ENCODE measurements at places on chromosomes 2 and 18.

DNA sequence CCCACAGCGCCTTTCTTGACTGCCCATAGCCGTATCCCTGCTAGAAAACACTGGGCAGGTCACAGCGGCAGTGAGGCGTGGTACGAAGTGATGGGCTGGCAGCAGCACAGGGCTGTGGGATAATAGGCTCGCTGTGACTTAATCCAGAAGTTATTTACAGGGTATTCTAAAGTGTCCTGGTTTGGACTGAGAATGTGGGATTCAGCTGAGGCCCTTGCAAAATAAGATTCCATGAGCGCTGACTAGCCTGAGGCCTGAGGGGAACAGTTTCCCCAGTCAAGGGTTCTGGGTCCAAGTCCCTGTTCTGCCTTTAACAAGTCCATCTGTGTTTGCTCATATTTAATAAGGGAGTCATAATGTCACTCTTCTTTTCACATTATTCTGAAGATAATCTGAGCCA lies 34.6 kb downstream of the SETBP1 start:
- DNase-seq, result no peak

GRCh38 chr18:54004828-54005227 lies 219.6 kb downstream of the MBD2 start:
- no peak for DNase-seq

- DNase-seq, result no peak
These were observed 219.0 kb downstream of the SH3BP4 start for GRCh38 chr2:235170536-235171521.

DNA sequence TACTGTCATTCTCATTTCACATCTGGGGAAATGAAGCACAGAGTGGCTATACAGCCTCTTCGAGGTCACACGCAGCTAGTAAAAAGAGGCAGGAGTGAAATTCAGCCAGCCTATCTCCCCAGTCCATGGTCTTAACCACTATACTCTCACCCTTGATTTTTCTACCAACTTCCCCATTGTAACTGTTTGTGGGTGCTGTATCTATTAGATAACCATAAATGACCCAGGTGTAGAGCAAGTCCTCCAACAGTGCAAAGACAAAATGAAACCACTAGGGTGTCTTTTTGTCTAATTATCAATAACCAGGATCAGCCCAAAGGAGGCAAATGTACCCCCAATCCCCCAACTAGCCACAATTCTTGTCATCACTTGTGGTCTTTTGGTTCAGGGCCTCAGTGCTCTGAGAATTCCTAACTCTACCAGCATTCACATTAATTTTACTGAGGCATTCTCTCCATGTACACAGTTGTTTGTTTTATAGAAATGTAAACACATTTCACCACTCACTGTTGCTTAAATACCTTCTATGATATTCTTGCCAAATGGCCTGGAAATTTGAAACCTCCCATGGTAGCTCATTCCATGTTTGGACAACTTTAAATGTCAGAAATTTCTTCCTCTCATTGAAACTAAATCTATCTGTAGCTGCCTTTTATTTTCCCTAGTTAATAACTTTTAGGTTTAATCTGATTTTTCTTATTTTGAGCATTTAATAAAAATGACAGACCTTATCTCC lies 58.7 kb downstream of the SLC40A1 start:
- no peak for DNase-seq

DNA sequence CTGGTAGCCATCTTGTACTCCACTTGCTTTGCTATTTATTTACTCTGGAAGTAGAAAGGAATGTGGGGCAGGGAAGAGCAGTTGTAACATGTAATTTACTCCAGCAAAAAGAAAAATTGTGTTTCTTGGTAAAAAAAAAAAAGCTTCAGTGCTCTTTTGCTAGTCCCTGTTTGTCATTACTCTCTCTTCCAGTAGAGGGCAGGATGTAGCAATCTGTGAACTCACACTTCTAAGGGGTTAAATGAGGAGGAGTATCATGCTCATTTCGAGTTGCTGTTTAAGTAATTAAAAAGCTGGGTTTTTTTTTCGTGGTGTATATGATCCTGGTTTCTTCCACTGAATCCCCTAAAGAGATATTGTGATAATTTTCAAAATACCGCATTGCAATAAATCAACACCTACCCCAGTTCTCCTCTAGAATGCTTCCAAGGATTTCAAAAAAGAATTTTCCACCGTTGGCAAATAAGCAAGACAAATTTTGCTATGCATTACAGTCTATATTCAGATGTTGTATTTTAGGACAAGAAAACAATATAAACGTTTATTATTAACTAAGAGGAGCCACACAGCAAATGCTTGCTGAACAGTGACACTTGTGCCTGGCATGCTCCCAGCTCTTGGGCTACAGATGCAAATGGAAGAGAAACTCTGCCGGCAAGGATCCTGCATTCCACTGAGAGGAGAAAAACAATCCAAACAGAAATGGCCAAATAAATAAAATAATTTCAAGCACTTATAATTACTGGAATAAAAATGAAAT lies 261.6 kb downstream of the ASXL3 start:
- no peak for DNase-seq

GRCh38 chr2:10305254-10305635 lies 2.5 kb downstream of the HPCAL1 start:
- DNase-seq, result peak; percentile 56

GRCh38 chr2:74384051-74384450 lies 3.9 kb upstream of the DCTN1 start:
- DNase-seq, result no peak

- no peak for DNase-seq
These were observed 3.2 kb downstream of the CNNM3 start for GRCh38 chr2:96819128-96819875.

GRCh38 chr2:144559242-144559641 lies 39.3 kb upstream of the ZEB2 start:
- no peak for DNase-seq

GRCh38 chr2:120469426-120469825 lies 123.5 kb downstream of the INHBB start:
- no peak for DNase-seq

DNA sequence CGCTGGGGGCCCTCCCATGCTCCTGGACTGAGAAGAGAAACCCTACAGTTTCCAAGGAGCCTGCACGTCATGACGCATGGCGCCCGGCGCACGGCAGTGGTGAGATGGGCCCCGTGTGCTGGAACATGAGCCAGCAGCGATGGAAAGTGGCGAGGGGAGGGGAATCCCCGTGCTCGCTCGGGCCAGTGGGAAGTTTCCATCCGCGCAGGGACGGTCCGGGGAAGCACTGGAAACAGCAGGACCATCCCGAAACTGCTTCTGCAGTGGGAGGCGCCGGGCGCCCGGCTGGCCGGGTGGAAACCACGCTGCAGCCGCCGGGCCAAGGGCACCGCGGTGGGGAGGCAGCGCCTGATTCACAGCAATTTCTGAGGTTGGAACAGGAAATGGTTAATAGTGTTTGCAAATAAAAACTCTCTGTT lies 4.9 kb upstream of the PDCD1 start:
- peak; percentile 55 for DNase-seq

DNA sequence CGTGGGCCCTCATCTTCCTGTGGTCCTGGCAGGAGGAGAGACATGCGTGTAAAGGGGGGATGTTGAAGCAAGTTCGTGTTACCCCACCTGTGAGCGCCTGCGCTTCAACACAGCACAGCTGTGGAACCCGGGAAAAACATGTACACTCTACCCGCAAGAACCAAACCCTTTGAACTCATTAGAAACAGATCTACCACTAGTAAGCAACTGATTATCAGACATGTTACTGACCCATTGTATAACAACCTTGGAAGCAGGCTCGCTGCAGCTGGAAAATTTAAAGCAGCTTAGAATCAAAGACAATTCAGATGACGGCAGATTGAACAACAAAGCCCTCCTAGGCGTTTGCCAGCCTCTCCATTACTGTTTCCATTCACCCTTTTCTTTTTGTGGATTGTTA lies 771.7 kb upstream of the SALL3 start:
- no peak for DNase-seq

DNA sequence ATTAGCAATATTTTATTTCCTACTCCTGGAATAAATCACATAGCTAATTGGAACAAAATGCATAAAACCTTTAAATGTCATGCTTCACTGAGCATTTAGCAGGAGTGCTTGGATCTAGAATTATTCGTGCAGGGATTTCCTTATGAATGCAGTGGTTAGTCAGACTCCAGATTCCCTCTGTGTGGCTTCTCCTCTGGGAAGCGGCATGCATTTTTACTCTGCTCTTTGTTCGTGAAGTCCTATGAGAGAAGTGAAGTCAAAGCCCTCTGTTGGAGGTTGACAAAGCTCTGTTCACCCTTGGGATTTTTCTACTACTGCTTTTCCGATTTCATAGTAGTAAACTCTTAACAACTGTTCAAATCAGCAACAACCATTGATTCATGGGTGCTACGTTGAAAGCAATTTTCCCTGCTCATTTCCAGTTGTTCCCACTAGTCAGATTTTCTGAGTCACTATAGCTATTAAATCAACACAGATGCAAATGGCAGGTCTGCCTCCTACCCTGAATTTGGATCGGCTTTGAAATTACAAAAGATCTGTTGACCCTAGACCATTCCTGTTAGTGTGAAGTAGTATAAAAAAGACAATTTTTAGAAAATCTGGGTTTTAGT lies 461.7 kb downstream of the STK39 start:
- no peak for DNase-seq

- DNase-seq, result no peak
These were observed 888.4 kb downstream of the TSN start for GRCh38 chr2:122643725-122644329.

- DNase-seq, result no peak
These were observed 270.4 kb downstream of the FIGN start for GRCh38 chr2:163465440-163465839.

GRCh38 chr18:9771977-9772660 lies 64.0 kb downstream of the RAB31 start:
- DNase-seq, result no peak

- no peak for DNase-seq
These were observed 3.7 kb downstream of the SMC6 start for GRCh38 chr2:17749753-17750438.

- peak; percentile 82 for DNase-seq
These were observed 2.7 kb downstream of the STK16 start for GRCh38 chr2:219247678-219248642.

DNA sequence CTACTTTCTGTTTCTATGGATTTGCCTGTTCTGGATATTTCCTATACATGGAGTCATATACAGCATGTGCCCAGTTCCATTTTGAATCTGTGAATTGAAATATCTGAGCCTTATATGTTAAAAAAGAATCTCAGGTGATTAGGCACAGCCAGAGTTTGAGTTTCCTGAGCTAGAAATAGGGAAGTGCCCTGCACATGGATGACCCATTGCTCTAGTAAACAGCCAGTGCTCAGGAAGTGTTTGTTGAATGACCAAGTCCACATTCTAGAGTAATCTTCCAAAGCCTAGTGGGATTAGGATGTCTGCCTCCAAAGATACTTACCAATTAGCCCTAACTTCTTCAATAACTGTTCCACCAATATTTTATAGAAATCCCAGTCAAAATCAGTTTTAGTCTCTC lies 165.8 kb downstream of the SETBP1 start:
- DNase-seq, result no peak

GRCh38 chr2:98121149-98121548 lies 34.2 kb downstream of the VWA3B start:
- no peak for DNase-seq

DNA sequence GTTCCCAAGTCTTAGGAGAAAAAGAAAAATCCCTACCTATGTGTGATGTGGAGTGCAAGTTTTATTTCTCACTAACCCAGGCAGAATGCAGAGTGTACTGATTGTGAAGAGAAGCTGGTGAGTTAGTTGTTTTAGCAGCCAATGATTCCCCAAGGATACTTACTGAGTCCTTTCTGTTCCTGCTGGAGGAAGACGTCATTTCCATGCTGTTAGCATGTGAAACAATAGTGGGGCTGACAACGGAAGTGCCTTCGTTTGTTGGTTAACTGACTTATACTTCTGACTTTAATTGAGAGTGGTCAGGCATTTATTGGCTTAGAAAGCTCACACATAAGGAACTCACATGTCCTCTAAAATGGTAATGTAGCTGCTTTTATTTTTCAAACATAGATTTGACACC lies 180.6 kb downstream of the MC4R start:
- DNase-seq, result no peak

- DNase-seq, result no peak
These were observed 27.7 kb downstream of the SMAD7 start for GRCh38 chr18:48922801-48923730.

- no peak for DNase-seq
These were observed 63.8 kb upstream of the BZW1 start for GRCh38 chr2:200747668-200748618.

DNA sequence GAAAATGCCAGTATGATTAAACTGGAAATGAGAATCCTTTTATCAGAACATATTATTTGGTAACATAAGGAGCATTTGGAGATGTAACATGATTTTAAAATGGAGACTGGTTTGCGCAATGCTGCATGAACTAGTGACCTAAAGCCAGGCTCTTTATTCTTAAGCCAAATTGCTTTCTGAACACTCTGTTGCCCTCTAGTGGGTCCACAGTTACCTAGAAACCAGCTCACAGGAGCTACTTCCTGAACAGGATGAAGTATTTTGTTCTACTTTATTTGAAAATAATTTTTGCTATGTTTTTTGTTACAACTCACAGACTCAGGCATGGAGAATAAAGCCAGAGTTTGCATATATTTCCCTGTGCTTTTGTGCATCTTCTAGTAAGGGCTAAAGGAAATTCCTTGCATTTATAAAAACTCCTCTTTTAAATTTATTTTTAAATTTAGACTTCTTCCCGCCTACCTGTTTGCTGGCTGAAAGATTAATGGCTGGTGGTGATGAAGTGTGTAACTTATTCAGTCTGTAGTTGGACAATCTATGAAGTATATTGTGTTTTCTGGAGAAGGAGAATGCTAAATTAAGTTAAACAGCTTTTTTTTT lies 146.7 kb downstream of the PARD3B start:
- DNase-seq, result peak; percentile 28

GRCh38 chr2:169771021-169771420 lies 27.6 kb upstream of the SSB start:
- DNase-seq, result no peak

- DNase-seq, result no peak
These were observed 97.0 kb upstream of the RAB6C start for GRCh38 chr2:129882476-129882875.

DNA sequence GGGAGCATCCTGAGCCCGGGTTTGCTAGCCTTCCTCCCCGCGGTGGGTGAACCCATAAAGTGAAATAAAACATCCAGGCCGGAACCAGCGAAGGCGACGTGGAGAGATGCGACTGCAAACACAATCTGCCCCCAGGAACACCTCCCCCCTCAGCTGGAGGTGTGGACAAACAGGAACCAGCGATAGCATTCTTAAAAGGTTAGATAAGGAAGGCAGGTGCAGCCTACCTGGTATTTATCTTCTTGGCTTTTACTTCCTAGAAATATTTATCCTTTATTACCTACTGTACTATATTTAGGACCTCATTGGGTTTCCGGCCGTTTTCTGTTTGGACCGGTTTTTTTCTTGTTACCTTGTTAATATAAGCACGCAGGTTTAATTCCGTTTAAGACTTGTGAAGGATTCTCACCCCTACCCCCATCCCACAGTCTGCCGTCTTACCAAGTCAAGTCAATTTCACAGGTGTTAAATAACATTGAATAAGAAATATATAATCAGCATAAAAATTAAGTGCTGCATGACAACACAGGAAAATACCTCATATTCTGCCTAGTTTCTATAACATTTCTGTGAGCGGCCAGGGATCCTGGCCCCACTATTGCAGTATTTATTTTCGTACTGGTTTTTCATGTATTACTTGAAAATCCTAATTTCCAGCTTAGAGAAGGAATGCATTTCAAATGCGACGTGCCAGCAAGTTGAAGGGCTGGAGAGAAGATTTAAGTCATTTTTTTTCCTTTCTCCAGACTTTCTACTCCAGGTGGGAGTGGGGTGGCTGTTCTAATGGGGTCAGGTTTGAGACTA lies 224.0 kb upstream of the ID2 start:
- DNase-seq, result peak; percentile 42

- DNase-seq, result no peak
These were observed 89.2 kb downstream of the PLCL1 start for GRCh38 chr2:197893403-197894177.
